ENCODE measurements at places on chromosomes 3 and 15. TPM values are rescaled to one million over a fixed set of nuclear protein-coding genes. Genes with fewer than 3 reads are reported as not detected.

The NBEAL2 gene
- 26.0 TPM for total RNA-seq

GRCh38 chr3:195085356-195086130 lies 185.4 kb downstream of the XXYLT1 start:
- peak; percentile 60 for DNase-seq

DNA sequence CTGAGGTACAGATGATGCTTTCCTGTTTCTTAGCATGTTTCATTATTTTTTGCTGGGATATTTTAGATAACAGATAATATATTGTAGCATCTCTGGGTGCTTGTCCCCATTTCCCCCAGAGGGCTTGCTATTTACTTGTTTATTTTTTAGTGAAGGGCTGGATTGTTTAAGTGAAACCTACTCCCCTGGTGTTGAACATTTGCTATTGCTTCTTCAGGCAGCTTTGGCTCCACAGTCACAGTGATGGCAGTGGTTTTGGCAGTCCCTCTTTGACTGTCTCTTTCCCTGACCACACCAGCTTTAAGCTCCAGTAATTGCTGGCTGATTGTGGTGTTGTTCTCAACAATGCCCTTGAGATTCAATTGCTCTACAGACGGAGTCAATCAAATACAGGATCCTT lies 128.9 kb downstream of the KLF13 start:
- peak; percentile 31 for DNase-seq

GRCh38 chr3:144344925-144345548 lies 373.4 kb downstream of the DIPK2A start:
- no peak for DNase-seq

- DNase-seq = no peak
Measured at GRCh38 chr3:131551761-131552160, 49.0 kb upstream of the MRPL3 start.

DNA sequence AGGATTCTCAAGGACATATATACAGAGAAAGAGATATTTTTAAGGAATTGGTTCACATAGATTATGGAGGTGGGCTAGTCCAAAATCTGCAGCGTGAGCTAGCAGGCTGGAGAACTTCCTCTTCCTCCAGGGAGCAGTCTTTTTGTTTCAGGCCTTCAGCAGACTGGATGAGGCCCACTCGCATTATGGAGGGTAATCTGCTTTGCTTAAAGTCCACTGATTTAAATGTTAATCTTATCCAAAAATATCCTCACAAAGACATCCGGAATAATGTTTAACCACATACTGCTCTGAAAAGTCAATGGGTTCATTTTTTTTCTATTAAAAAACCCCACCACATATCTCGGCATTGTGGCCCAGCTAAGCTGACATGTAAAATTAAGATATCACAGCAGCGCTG lies 22.2 kb upstream of the NRROS start:
- DNase-seq = no peak

DNA sequence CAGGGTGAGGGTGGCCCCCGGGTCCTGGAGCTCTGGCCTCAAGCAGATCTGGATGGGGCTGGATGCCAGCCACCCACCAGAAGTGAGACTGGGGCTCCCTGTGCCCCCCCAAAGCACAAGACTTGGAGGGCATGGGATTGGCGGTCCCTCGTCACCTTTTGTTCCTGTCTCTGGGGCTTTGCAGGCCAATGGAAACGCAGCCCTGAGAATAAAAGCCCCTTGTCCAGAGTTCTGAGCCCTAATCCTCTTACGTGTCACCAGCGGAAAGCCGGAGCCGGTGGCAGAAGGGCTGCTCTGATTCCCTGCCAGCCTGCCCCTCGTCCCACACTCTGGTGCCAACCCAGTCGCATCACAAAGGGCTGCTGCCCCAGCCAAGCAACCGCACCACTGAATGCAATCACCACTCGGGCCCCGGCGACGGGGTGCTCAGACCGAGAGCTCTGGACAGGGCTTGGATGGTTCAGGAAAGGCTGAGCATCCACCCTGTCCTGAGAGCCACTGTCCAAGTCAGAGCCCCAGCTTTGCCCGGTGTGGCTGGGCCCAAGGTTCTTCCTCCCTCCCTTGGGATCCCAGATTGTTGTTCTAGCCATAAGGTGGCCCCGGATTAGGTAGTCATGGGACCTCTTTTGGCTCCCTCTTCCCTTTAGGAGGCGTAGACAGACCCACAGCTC lies 22.8 kb upstream of the ELP6 start:
- DNase-seq = peak; percentile 79

DNA sequence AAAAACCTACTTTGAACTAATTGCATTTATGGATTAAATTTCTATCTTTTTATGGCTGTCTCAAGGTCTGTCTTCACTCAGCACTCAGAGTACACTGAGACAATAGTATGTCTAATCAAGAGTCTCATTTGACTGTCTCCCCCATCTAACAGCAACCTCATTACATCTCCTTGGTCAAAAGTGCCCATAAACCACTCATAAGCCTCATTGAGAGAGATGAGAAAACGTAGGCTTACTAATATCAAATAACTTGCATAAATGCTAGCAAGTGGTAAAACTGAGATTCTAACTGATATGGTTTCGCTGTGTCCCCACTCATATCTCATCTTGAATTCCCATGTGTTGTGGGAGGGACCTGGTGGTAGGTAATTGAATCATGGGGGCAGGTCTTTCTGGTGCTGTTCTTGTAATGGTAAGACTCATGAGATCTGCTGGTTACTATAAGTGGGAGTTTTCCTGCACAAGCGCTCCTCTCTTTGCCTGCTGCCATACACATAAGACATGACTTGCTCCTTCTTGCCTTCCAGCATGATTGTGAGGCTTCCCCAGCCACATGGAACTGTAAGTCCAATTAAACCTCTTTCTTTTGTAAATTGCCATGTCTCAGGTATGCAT lies 113.9 kb downstream of the TFDP2 start:
- DNase-seq = no peak

GRCh38 chr3:144200466-144200865 lies 228.8 kb downstream of the DIPK2A start:
- no peak for DNase-seq

DNA sequence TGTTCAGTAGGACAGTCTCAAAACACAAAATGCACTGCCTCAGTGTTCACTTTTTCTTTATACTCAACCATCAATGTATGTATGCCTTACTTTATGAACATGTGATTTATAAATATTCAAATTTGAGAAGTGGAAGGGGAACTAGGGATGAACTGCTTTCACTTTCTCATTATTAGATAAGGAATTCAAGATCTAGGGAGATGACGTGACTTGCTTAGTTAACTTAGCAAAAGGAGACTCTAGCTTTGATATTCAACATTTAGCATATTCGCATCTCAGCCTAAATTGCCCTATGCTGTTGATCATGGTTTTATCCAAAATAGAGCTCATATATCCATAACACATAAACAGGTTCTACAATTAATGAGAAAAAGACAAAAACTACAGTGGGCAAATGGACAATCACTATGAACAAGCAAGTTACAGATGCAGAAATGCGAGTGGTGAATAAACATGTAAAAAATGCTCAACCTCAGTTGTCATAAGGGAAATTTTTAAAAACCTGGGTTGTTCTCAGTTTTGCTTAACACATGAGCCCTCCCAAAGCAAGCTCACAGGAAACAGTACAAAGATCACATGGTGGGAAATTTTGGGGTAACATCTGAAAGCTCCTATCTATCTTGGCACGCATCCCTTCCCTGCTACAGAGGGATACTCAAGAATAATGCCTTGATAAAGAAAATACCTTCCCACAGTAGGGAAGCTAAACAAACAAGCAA lies 269.8 kb downstream of the THRB start:
- no peak for DNase-seq

- no peak for DNase-seq
Measured at GRCh38 chr3:144033863-144034262, 62.2 kb downstream of the DIPK2A start.

- DNase-seq = no peak
Measured at GRCh38 chr3:142850395-142851023, 38.4 kb downstream of the PCOLCE2 start.

- DNase-seq = peak; percentile 64
Measured at GRCh38 chr3:127162947-127163645, 29.8 kb upstream of the PRR23E start.

DNA sequence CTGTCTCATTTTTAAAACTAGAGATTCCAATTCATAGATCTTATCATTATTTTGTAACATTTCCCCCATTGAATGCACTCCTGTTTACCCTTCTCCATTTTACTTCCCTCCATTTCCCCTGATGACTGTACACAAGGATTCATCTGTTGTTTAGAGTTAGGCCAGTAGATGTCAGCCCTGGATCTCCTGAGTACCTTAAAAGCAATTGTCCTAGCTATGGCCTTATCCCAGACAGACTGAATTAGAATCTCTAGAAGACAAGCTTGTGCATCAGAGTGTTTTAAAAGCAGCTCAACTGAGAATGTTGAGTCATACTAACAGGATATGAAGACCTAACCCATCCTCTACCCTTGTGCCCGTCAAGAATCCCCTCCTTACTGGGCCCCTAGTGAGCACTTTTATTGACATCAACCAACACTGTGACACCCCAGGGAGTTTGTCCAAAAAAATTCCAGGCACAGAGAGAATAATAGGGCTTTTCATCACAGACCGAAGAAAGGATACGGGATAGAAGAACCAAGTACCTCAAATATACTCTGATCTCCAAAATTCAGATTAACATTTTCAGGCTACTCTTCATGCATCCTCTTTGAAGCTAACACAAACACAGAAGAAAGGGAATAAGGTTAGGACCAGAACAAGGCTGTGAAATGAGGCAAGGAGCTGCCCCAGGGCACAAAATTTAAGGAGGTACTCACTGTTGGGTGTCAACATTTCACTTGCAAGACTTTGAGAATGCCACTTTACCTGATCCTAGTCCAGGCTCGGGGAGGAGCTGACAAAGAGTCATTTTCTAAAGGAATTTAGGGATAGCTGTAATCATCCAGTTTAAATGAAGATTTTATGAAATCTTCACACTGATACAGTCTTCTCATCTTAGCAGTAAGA lies 17.1 kb downstream of the ZBED2 start:
- no peak for DNase-seq

All from posterior vena cava (tissue), 2 donors.